ENCODE measurements at places on chromosomes 2 and 18. TPM values are rescaled to one million over a fixed set of nuclear protein-coding genes. Genes with fewer than 3 reads are reported as not detected.

DNA sequence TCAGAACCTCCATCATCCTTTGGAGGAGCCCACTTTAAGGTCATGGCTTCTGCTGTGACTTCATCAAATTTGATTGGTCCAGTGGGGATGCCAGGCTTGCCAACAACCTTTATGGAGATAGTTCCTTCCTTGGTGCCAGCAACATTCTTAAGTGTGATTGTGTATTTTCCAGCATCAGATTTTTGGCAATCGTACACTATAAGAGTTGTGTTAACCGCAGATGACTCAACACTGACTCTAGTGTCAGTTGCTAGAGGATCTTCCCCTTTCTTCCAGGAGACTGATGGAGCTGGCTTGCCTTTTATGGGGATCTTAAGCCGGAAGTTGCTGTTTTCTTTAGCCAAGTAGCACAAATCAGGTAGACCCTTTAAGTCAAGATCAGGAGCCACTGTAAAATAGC lies 98.7 kb downstream of the PLEKHA3 start:
- no peak for DNase-seq

- DNase-seq, result no peak
Observed at GRCh38 chr18:12397793-12398192, 9.9 kb upstream of the PRELID3A start.

DNA sequence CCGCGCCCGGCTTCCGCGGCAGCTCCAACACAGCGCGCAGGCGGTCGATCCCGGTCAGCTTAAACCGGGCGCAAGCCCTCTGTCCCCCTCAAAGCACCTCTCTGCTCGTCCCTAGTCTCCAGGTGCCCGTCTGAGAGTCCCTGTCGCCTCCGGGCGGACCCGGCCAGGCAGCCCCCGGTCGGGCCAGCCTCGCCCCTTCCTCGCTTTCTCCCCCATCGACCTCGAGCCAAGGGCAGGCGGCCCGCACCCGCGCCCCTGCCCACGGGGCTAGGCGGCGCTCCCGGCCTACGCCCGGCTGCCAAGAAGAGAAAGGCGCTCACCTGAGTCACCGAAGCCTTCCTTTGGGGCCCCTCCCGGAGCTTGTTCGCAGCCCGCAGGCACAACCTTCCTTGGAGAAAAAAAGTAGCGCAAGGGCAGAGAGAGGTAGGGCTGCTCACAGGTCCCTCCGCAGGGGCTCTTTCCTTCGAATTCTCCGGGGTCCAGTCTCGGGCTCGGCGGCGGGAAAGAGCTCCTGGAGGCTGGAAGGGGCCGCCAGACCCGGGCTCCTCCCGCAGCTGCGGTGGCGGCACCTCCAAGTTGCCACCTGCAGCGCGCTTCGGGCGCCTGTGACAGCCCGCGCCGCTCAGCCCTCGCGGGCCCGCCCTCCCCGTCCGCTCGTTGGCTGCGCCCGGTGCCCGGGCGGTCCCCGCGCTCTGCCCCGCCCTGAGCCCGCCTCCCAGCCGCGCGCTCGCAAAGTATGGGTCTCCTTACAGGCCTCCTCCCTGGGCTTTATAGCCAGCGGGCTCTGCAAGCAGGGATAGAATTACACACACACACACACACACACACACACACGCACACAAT lies 86.5 kb upstream of the EPB41L3 start:
- no peak for DNase-seq

The PIGN gene
- 30.3 TPM for total RNA-seq

All from esophagus squamous epithelium (tissue), 5 donors.